ENCODE measurements at places on chromosomes 5 and 9. TPM values are rescaled to one million over a fixed set of nuclear protein-coding genes. Genes with fewer than 3 reads are reported as not detected.

Gene MORN5
- not detected for total RNA-seq

Gene ZNF169
- 19.1 TPM for total RNA-seq

Gene TEK
- total RNA-seq = 31.8 TPM

DNA sequence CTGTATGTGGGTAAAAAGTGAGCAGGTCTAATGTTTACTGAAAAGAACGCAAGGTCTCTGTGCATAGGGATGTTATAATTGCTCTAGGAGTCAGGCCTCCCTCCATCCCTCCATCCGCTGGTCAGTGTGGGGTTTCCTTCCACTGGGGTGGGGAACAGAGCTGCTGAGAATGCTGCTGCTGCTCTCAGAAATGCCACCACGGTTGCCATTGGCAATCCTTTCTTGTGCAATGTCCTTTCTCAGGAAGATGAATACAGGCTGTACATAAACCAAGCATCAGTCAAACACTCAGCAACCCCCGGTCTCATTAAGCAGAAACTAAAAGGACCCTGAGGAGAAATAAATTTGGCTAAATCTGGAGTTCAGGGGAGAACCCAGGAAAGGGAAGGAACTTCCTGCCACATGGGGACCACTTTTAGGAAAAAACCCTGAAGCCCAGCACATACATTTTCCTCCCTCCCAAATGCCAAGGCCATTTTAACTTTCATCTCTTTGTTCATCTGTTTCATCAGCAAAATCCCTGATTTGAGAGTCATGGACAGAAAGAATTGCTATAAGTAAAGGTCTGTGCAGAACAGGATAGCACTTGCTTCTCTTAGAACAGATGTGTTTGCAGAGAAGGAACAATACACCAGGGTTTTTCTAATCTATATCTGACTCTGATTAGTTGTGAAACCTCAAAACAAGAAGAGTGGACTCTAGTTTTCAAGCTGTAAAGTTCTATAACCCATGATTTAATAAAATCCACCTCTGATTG lies 70.4 kb upstream of the SLC1A3 start:
- no peak overlapping the region for H3K4me3 ChIP-seq
- no peaks in the 10 kb centered on the region for H3K4me1 ChIP-seq
- H3K27ac ChIP-seq = no peak overlapping the region
- no peaks in the 10 kb centered on the region for H3K27me3 ChIP-seq
- H3K36me3 ChIP-seq = no peaks in the 10 kb centered on the region

Gene GFI1B
- not detected for total RNA-seq

- H3K27me3 ChIP-seq = no peaks in the 10 kb centered on the region
- H3K27ac ChIP-seq = no peak overlapping the region
- no peaks in the 10 kb centered on the region for H3K36me3 ChIP-seq
- H3K4me3 ChIP-seq = no peak overlapping the region
Observed at GRCh38 chr5:23223846-23224245, 283.6 kb upstream of the PRDM9 start.

DNA sequence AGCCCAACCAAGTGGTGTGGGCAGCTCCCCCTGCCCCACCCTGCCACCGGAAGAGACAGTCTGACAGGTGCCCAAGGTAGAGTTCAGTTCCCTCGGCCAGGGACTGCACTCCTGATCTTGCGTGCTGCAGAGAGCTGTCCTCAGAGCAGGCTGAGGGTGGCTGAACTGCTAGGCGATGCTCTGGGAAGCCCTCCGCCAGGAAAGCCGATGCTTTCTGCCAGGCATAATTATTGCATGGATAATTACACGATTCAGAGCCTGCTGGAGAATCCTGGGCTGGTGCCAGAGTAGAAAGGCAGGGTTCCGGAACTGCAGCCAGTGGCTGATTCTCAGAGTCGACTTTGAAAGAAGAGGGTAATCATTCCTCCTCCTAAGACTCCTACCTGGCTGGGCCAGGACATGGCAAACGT lies 19.3 kb downstream of the KCNIP1 start:
- H3K27me3 ChIP-seq = no peaks in the 10 kb centered on the region
- H3K36me3 ChIP-seq = no peaks in the 10 kb centered on the region
- no peak overlapping the region for H3K4me3 ChIP-seq
- no peak for DNase-seq
- H3K27ac ChIP-seq = no peak overlapping the region

Gene HTR4
- total RNA-seq = 0.21 TPM

- H3K27ac ChIP-seq = no peak overlapping the region
- H3K27me3 ChIP-seq = no peaks in the 10 kb centered on the region
- no peaks in the 10 kb centered on the region for H3K36me3 ChIP-seq
- H3K4me1 ChIP-seq = no peaks in the 10 kb centered on the region
Observed at GRCh38 chr5:3489239-3489843, 106.3 kb upstream of the IRX1 start.

Gene CANX
- 214 TPM for total RNA-seq

DNA sequence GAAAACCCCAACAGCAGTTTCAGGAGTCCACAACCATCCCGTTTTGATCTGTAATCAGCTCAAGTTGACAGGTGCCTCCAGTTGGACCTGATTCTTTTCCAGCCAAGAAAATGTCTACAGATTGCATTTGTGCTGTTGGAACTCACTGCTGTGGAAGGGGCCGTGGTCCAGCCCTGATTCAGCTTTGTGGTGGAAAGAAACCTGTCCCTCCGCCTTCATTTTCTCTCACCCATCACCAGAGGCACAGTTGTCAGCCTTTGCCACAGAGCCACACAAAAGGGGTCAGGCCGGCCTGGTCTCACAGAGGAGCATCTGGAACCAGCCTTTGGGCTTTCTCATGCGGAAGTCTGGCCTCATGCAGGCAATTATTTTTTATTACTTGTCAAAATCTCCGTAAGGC lies 483.6 kb downstream of the GADD45G start:
- no peaks in the 10 kb centered on the region for H3K27me3 ChIP-seq
- H3K27ac ChIP-seq = no peak overlapping the region
- no peak overlapping the region for H3K4me3 ChIP-seq
- H3K36me3 ChIP-seq = no peaks in the 10 kb centered on the region

Gene PHYHD1
- 46.1 TPM for total RNA-seq

DNA sequence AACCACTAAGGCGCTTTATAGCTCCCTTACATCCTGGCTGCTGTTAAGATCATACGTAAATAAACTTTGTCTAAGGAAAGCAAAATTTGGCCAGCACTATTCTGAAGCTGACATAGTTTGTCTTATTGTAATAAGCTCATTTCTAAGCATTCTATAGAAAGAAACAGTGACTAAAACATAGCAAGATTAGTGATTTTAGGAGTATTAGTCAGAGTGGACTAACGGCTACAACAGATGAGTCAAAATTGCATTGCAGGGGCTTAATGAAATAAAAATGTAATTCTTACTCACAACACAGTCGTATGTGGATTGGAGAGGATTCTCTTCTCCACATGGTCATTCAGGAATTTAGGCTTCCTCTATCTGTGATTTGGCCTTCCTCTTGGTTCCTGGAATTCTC lies 347.6 kb downstream of the GADD45G start:
- peaks cover 5% of the 10 kb centered on the region for H3K4me1 ChIP-seq
- no peak for DNase-seq
- no peaks in the 10 kb centered on the region for H3K36me3 ChIP-seq
- H3K27me3 ChIP-seq = no peaks in the 10 kb centered on the region
- H3K27ac ChIP-seq = no peak overlapping the region

DNA sequence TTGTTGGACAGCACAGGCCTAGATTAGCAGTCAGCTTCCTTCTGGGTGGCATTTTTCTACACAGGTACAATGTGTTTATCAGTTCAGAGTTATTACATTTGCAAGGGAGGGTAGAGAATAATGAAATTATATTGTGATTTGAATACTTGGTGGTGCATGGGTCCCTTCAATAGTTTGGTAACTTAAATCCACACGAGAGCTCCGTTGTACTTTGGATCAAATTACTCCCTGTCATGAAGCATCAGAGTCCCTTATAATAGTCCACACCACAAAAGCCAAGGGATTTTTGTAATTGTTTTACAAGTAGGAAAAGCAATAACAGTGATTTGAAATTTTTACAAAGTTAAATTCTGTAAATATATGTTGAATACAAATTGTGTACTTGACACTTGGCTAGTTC lies 552.4 kb downstream of the PDE4D start:
- DNase-seq = no peak
- no peaks in the 10 kb centered on the region for H3K36me3 ChIP-seq
- no peaks in the 10 kb centered on the region for H3K4me1 ChIP-seq
- H3K27me3 ChIP-seq = no peaks in the 10 kb centered on the region

- no peak overlapping the region for H3K4me3 ChIP-seq
- no peak for DNase-seq
- H3K4me1 ChIP-seq = peaks cover 30% of the 10 kb centered on the region
Observed at GRCh38 chr5:14699807-14700400, 35.4 kb downstream of the OTULIN start.

DNA sequence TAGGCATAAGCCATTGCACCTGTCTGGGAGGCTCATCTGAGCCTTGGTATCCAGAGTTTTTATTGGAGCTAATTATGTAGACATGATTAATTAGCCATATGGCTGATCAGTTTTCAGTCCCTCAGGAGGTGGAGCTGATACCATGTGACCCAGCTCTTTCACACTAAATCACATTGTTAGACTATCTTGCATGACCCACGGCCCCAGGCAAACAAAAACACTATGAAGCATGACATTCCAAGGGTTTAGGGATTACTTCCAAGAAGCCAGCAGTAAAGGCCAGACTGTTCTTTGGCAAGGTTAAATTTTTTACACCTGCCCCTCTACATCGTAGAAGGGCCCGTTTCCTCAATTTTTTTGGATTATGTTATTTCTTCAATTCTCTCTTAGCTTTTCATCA lies 5.0 kb upstream of the C5orf24 start:
- DNase-seq = no peak
- no peaks in the 10 kb centered on the region for H3K27me3 ChIP-seq
- no peaks in the 10 kb centered on the region for H3K36me3 ChIP-seq
- H3K4me3 ChIP-seq = no peak overlapping the region
- H3K27ac ChIP-seq = no peak overlapping the region
- H3K4me1 ChIP-seq = no peaks in the 10 kb centered on the region

Gene SLC28A3
- total RNA-seq = not detected

GRCh38 chr9:79591458-79591857 lies 19.7 kb downstream of the TLE4 start:
- no peaks in the 10 kb centered on the region for H3K36me3 ChIP-seq
- H3K4me1 ChIP-seq = no peaks in the 10 kb centered on the region
- H3K27me3 ChIP-seq = no peaks in the 10 kb centered on the region
- H3K4me3 ChIP-seq = no peak overlapping the region
- DNase-seq = no peak
- H3K27ac ChIP-seq = no peak overlapping the region

DNA sequence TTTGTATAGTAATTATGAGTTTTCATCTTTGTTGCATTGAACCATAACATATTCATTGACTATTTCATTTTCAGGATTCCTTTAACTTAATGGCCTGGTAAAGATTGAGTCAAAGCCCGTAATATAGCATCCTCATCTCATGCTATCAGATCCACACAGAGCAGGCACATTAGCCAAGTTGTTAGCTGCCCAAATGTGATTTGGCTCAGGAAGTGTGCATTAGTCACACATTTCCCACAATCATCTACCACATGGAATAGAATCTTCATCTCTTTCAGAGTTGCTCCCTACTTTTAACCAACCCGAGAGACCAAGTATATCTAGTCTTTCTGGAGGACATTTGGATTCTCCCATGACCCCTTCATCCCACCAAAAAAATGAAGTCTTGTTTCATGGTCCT lies 481.0 kb upstream of the PTGER4 start:
- no peaks in the 10 kb centered on the region for H3K4me1 ChIP-seq
- no peaks in the 10 kb centered on the region for H3K36me3 ChIP-seq
- H3K27me3 ChIP-seq = no peaks in the 10 kb centered on the region
- DNase-seq = no peak
- no peak overlapping the region for H3K27ac ChIP-seq

DNA sequence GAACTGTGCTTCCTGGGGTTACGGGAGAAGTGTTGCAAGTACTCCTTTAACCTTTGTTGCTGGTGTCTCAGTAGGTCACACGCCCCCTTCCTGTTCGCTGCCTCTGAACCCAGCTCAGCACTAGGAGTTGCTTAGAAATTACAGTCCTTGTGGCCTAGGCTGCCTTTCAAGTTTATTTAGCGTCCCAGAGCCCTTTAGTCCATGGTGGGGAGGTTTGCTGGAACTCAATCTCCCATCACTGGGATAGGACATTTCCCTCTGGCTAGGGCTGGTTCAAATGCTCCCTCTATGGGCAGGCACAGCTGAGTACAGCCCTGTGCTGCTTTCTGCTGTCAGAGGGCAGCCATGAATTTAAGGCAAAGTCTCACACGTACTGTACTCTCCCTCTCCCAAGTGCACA lies 4.7 kb downstream of the IFNA8 start:
- DNase-seq = no peak
- no peaks in the 10 kb centered on the region for H3K36me3 ChIP-seq
- H3K27me3 ChIP-seq = no peaks in the 10 kb centered on the region
- H3K4me1 ChIP-seq = no peaks in the 10 kb centered on the region

GRCh38 chr5:916441-917293 lies 24.0 kb downstream of the TRIP13 start:
- H3K4me1 ChIP-seq = no peaks in the 10 kb centered on the region
- no peaks in the 10 kb centered on the region for H3K27me3 ChIP-seq
- no peaks in the 10 kb centered on the region for H3K36me3 ChIP-seq
- no peak for DNase-seq
- no peak overlapping the region for H3K27ac ChIP-seq
- no peak overlapping the region for H3K4me3 ChIP-seq

- H3K36me3 ChIP-seq = no peaks in the 10 kb centered on the region
- H3K27me3 ChIP-seq = no peaks in the 10 kb centered on the region
- H3K4me3 ChIP-seq = no peak overlapping the region
- no peak overlapping the region for H3K27ac ChIP-seq
- no peak for DNase-seq
Observed at GRCh38 chr9:16683326-16683725, 187.1 kb downstream of the BNC2 start.

GRCh38 chr5:5629607-5629978 lies 207.1 kb downstream of the ICE1 start:
- no peaks in the 10 kb centered on the region for H3K36me3 ChIP-seq
- H3K27me3 ChIP-seq = no peaks in the 10 kb centered on the region
- H3K27ac ChIP-seq = no peak overlapping the region

GRCh38 chr9:36142510-36143244 lies 6.1 kb downstream of the GLIPR2 start:
- peak overlapping the region; percentile 86 for H3K27ac ChIP-seq
- H3K4me1 ChIP-seq = peaks cover 12% of the 10 kb centered on the region
- no peak for DNase-seq

Gene BTNL3
- total RNA-seq = not detected

DNA sequence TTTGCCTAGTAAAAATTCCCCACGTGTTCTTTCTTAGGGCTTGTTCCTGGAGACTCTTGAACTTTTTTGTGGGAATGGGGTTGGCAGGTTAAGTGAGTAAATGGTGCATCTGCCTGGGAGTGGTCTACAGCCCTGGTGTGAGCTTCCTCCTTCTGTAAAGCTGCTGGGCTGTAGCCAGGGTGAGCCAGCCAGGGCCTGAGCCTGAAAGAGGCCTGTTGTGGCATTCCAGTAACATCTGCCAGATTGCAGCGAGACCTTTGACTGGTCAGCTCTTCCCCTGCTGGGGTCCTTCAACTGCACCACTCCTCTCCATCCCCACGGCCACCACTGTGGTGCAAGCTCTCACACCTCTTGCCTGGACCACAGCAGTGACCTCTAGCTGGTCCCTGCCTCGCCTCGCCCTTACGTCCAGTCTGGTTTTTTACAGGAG lies 47.5 kb downstream of the SLC22A5 start:
- no peak for DNase-seq
- no peaks in the 10 kb centered on the region for H3K27me3 ChIP-seq
- H3K4me1 ChIP-seq = peaks cover 74% of the 10 kb centered on the region
- H3K4me3 ChIP-seq = no peak overlapping the region
